ENCODE measurements at places on chromosomes 5 and 9.

- DNase-seq: no peak
These were observed 365.9 kb downstream of the GADD45G start for GRCh38 chr9:89970701-89971100.

DNA sequence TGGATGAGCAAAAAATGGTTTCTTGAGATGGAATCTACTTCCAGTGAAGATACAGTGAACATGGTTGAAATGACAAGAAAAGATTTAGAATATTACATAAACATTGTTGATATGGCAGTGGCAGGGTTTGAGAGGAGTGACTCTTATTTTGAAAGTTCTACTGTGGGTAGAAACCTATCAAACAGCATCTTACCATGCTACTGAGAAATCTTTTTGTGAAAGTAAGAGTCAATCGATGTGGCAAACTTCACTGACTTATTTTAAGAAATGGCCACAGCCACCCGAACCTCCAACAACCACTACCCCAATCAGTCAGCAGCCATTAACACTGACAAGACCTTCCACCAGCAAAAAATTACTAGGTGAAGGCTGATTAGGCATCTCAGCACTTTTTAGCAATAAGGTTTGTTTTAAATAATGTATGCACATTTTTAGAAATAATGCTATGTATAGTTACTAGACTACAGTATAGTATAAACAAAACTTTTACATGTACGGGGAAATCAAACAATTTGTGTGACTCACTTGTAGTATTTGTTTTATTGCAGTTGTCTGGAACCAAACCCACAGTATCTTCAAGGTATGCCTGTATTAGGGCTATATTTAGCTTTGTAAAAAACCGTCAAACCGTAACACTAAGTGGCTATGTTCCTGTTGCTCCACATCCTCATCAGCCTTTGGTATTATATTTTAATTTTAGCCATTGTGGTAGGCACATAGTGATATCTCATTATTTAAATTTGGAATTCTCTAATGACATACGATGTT lies 30.6 kb upstream of the ADAMTS6 start:
- DNase-seq: no peak

DNA sequence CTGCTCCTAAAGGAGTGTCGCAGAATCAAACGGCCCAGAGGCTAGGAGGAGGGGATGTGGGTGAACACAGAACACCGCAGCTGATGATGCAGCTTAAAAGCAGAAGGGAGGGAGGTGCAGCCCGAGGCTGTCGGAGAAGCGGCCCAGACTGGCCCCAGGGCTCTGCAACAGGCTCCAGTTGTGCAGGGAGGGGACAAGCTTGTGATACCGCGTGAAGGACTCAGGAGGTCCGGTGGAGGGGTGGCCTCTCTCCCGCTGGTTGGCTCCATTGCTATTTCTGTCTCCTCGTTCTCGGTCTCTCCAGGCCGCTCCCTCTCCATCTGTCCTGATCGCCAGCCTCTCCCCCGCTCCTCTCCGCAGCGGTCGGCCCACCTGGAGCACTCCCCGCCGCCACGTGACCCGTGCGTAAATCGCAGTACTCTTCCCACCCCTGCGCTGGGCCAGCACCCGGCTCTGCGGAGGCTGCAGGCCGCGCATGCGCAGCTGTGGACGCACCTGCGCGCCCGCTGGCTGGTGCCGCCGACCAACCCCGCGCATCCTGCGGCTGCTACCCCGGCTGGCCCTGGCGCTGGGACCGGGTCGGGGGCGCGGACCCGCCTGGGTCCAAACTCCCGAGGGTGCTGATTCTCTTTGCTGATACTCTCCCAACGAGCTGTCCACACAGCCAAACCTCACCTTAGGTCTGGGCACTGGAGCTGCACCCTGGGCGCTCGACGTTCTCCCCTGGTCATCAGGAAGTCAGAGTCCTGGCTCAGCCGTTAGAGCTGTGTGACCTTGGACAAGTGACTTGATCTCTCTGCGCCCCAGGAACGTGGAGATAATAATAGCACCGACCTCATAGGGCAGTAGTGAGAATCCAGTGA lies 3.7 kb upstream of the STXBP1 start:
- DNase-seq: peak; percentile 81

DNA sequence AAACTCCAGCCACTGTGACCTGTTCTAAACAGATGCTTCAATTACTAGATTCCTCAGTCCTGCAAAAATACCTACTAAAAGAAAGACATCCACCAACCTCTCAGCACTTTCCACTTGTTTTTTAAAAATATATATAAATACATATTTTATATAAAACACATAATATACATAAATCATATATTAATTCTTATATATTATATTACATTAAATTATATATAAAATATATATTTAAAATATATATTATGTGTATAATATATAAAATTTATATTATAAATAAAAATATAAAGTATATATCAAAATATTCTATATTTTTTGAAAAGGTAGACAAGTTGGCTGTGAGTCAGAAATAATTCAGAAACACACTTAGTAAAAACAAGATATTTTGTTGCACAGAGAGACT lies 2371.8 kb upstream of the ACO1 start:
- DNase-seq: no peak

GRCh38 chr5:82405618-82406204 lies 127.6 kb upstream of the RPS23 start:
- DNase-seq: no peak

- DNase-seq: no peak
These were observed 157.2 kb upstream of the CD180 start for GRCh38 chr5:67353500-67354450.

GRCh38 chr9:4792054-4792571 lies 631 bp upstream of the RCL1 start:
- DNase-seq: no peak

DNA sequence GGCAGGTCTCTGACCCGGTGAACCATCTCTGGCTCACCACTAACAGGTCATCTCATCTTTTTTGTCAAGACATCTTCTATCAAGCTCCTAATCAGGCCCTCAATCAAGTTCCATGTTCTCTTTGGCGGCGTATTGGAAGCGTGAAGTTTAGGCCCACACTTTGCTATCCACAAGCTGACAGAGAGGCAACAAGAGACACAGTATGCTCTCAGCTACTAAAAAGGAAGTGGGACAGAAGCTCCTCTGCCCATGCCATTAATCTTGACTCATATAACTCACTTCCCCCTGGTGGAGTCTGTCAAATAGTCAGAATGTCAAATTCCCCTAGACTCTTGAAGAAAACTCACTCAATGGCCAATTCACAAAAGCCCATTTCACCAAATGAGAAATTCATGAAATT lies 77.6 kb upstream of the TMC1 start:
- peak; percentile 45 for DNase-seq

DNA sequence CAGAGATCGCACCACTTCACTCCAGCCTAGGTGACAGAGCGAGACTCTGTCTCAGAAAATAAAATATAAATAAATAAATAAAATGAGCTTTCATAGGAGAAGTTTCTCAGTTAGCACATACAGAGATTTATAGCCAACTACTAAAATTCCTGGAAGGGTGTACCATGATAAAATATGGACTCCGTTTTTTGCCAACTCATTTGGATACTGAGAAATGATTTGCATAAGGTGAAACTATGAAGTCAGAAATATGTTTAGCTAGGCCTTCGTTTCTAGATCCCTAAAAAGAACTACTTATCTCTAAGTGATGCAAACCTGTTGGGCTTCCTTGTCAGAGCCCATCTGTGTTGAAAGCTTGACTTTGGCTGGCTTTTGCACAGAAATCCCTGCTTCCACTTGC lies 56.9 kb upstream of the SLC1A1 start:
- no peak for DNase-seq

GRCh38 chr5:149216496-149216895 lies 55.2 kb upstream of the AFAP1L1 start:
- no peak for DNase-seq

DNA sequence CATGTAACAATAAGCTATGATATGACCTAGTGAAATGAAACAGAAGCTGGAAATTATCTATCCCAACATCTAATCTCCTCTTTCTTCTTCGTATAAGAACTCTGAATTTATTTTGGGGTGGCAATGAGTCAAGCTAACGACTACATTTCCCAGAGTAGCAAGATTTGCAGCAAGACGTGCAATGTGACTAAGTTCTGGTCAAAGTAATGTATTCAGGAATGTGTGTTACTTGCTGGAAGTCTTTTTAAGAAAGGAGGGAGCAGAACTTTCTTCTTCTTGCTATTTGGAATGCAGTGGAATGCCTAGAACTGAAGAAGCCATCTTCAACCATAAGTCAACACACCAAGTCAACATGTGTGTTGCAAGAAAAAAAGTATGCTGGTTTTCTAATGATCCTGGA lies 406.6 kb upstream of the MEF2C start:
- DNase-seq: no peak

GRCh38 chr9:20495098-20495497 lies 127.2 kb downstream of the MLLT3 start:
- DNase-seq: no peak

GRCh38 chr9:15944341-15944740 lies 391.5 kb downstream of the CCDC171 start:
- no peak for DNase-seq

- DNase-seq: no peak
These were observed 11.3 kb downstream of the ACSL6 start for GRCh38 chr5:132000241-132000490.

DNA sequence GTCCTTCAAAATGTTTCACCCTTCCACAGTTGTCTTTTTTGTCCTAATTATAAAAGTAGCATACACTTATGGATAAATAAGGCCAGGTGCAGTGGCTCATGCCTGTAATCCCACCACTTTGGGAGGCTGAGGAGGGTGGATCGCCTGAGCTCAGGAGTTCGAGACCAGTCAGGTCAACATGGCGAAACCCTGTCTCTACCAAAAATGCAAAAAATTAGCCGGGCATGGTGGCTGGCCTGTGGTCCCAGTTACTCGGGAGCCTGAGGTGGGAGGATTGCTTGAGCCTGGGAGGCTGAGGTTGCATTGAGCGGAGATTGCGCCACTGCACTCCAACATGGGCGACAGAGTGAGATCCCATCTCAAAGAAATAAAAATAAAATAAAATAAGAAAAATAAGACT lies 1.6 kb downstream of the C5orf52 start:
- no peak for DNase-seq

DNA sequence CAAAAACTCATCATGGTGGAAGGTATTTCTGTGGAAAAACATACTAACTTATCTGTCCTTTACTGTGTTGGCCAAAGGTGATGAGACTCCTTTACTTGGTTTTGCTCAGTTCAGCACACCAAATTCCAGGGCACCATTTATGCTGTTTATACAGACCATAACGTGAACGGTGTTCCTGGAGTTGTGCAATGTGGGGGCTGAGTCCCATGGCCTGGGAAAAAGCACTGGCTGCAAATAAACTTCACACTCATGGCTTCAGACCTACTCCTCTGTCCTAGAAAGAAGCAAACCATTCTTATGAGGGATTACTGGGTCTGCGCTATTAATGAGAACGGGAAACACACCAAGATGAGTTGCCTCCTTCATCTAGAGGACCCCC lies 10.4 kb downstream of the FREM1 start:
- DNase-seq: no peak

- no peak for DNase-seq
These were observed 85.2 kb downstream of the ATG10 start for GRCh38 chr5:82057051-82057450.

DNA sequence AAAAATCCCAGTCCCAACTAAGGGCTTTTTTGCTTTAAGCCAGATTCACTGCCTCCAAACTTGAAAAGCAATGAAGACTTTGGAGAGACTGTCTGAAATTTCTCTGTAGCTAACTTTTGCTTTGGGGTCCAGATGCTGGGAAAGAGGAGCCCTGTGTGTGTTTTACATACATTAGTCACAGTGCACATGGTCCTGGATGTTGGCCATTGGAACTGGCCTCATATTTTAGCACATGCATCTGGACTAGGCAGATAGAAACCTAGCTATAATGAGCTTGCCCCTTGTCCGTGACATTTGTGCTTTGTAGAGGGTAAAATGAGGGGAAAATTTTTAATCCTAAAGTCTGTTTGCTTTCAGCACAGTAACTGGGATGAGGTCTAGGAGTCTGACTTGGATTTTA lies 421.7 kb downstream of the CDK5RAP2 start:
- DNase-seq: no peak

- no peak for DNase-seq
These were observed 18.6 kb upstream of the MOB3B start for GRCh38 chr9:27548055-27548741.

DNA sequence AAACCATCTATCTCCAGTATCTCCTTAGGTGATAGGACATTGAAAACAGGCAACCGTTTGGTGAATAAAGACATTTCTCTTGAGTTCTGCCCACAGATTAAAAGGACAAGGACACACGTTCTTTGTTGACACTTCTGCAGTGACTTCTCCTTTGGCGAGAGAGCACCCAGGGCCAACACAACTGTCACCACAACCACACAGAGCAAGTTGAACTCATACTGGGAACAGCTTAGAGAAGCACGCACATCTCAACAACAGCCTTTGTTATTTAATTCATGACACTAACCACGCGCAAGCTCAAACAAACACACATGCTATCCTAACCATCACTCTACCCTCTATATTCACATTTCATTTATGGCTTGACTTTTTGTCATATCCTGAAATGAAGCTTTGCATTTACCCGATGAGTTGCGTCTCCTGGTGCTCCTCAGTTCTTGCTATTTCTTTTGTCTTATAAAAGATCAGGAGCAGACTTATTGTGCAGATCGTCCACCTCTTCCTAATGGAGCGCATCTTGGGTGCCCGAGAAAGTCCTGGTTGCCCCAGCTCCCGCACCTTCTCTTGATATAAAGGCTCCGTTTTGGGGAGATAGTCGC lies 543 bp downstream of the ST8SIA4 start:
- DNase-seq: peak; percentile 7

- no peak for DNase-seq
These were observed 3.0 kb downstream of the HACD4 start for GRCh38 chr9:21028466-21028865.

GRCh38 chr5:163248871-163249270 lies 188.5 kb upstream of the CCNG1 start:
- DNase-seq: no peak

- no peak for DNase-seq
These were observed 399 bp downstream of the NUP155 start for GRCh38 chr5:37370550-37370863.

GRCh38 chr5:60980511-60980910 lies 35.5 kb downstream of the NDUFAF2 start:
- DNase-seq: no peak

Data from CD4-positive, alpha-beta T cell treated with Interleukin-6 at 100 ng/mL for 8 hours (primary cell).